ENCODE measurements at places on chromosomes 6 and 20. TPM values are rescaled to one million over a fixed set of nuclear protein-coding genes. Genes with fewer than 3 reads are reported as not detected.

SLC17A1 gene
- 0.06 TPM for polyA plus RNA-seq

CST7 gene
- 5.9 TPM for polyA plus RNA-seq

TSBP1 gene
- not detected for polyA plus RNA-seq

HRH3 gene
- not detected for polyA plus RNA-seq

MEI4 gene
- not detected for polyA plus RNA-seq

TINAG gene
- not detected for polyA plus RNA-seq

EFCAB8 gene
- polyA plus RNA-seq, result not detected

BMP7 gene
- 0.42 TPM for polyA plus RNA-seq

PSMB9 gene
- polyA plus RNA-seq, result 23.6 TPM

NCR2 gene
- not detected for polyA plus RNA-seq

FOXP4 gene
- polyA plus RNA-seq, result 2.3 TPM

TNNC2 gene
- polyA plus RNA-seq, result 3.6 TPM

IMPG1 gene
- polyA plus RNA-seq, result not detected

CD109 gene
- 5.8 TPM for polyA plus RNA-seq

RUNX2 gene
- polyA plus RNA-seq, result 1.1 TPM

PRDM13 gene
- polyA plus RNA-seq, result not detected

APOM gene
- polyA plus RNA-seq, result 7.7 TPM

ZSCAN23 gene
- polyA plus RNA-seq, result 2.3 TPM

FAM210B gene
- 148 TPM for polyA plus RNA-seq

B3GALT4 gene
- polyA plus RNA-seq, result 2.7 TPM

SGK2 gene
- polyA plus RNA-seq, result 1.2 TPM

RIPOR2 gene
- 8.1 TPM for polyA plus RNA-seq

ADGB gene
- polyA plus RNA-seq, result not detected

DNMT3B gene
- 0.67 TPM for polyA plus RNA-seq

SH3BGRL2 gene
- polyA plus RNA-seq, result 3.8 TPM

ENPP1 gene
- 5.4 TPM for polyA plus RNA-seq

FGD2 gene
- polyA plus RNA-seq, result 4.0 TPM

CCN6 gene
- not detected for polyA plus RNA-seq

HS3ST5 gene
- polyA plus RNA-seq, result not detected

CLPSL2 gene
- not detected for polyA plus RNA-seq

LHFPL5 gene
- polyA plus RNA-seq, result not detected

KIAA0408 gene
- polyA plus RNA-seq, result 2.1 TPM

MAP7 gene
- 1.2 TPM for polyA plus RNA-seq

RIPPLY2 gene
- polyA plus RNA-seq, result 0.24 TPM

TNXB gene
- 114 TPM for polyA plus RNA-seq

SKIC2 gene
- 24.6 TPM for polyA plus RNA-seq

LINC00237 gene
- not detected for polyA plus RNA-seq

PKIG gene
- polyA plus RNA-seq, result 46.9 TPM

SRMS gene
- polyA plus RNA-seq, result not detected

RSPO4 gene
- polyA plus RNA-seq, result 0.04 TPM

CTCFL gene
- 0.07 TPM for polyA plus RNA-seq

TDRD6 gene
- polyA plus RNA-seq, result 0.27 TPM

C6orf58 gene
- polyA plus RNA-seq, result not detected

KHDC1L gene
- not detected for polyA plus RNA-seq

RAET1E gene
- 0.11 TPM for polyA plus RNA-seq

RAD21L1 gene
- not detected for polyA plus RNA-seq

CFB gene
- polyA plus RNA-seq, result 20.4 TPM

C4A gene
- polyA plus RNA-seq, result 114 TPM

STMND1 gene
- polyA plus RNA-seq, result 0.07 TPM

GSTA3 gene
- 1.6 TPM for polyA plus RNA-seq

ANGPT4 gene
- polyA plus RNA-seq, result 3.0 TPM

SLC32A1 gene
- polyA plus RNA-seq, result not detected
